NCI-H774 (cell line): ENCODE measurements at places on chromosomes 5 and 9.
A peak's percentile ranks its signal among the peaks of the same experiment; 100 is the strongest.

DNA sequence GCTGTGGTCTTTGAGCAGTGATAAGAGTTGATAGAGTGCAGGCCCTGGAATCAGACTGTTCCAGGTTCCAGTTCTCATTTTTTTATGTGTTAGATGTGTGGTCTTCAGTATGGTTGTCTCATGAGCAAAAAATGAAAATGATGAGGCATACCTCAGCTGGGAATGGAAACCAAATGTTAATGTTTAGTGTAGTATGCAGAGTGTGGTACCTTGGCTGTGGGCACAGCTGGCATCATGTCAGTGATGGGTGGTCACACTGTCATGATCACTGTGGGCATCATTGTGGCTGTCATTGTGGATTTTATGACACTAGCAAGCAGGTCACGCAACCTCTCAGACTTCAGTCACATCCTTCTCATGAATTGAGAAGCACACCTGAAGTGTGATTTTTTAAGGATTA lies 6.4 kb downstream of the ABLIM3 start:
- DNase-seq: no peak

GRCh38 chr9:109481856-109482255 lies 16.3 kb downstream of the PTPN3 start:
- DNase-seq: no peak

DNA sequence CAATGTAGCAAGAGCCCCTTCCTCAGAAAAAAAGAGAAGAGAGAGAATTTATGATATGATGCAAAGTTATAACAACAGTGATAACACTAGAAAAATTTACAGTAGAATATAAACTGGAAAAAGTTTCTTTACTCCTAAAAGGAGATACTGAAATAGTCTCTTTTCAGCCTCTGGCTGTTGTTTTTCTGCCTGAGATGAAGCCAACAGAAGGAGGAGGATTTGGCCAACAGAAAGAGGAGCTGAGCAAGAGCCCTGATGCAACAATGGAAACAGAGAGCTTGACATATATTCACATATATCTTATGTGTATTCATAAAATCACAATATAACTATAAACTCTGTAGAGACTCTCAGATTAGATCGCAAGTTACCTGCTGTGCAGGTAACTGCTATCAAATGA lies 109.1 kb downstream of the INIP start:
- no peak for DNase-seq

DNA sequence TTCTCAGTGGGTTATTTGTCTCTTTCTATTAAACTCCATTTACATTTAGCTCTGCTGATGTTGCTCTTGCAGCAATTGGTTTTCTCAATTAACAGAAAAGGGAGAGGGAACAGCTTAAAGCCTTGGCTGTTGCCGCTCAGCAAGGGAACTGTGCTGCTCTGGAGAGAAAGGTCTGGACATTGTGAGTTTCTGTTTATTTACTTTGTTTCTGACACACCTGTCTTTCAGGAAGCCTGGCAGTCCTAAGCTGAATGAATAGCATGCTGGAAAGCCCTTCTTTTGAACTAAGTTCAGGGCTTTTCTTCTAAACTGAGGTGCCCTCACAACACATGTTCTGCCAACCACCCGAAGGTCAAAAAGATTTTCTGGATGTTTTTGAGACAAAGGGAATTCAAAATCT lies 491.9 kb downstream of the PDE4D start:
- peak; percentile 78 for DNase-seq

DNA sequence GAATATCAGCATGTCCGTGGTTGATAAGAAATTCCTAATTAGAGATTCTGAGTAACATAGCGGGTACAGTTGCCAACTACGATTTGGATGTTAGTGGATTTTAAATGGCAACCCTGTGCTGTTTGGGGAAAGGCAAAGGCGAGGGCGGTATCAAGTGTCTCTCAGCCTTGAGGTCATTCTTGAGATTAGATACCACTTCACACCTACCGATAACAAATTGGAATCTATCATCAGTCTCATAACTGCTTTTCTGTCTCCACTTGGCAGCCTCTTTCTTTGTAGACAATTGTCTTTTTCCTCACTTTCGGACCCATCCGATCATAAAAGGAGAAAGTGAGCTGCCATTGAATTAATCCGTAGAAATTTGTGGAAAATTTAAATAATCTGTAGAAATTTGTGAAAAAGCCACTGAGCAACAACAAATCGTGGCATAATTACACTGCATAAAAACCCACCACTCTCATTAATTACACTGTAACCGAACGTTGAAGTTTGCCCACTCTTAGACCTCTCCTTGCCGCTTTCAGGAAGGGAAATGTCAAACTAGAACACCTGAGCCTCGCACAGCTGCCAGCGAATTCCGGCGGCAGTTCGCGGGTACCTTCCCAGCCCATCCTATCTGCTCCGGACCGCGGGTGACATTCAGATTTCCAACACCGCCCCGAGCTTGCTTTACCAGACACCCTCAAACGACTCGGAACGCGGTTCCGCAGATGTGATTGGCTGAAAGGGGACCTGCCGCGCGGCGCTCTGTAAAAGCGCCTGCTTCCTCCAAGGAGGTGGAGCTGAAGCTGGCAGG lies 849 bp upstream of the RGMB start:
- DNase-seq: peak; percentile 91

- DNase-seq: no peak
Measured at GRCh38 chr5:64773533-64773932, 4.8 kb downstream of the CWC27 start.

DNA sequence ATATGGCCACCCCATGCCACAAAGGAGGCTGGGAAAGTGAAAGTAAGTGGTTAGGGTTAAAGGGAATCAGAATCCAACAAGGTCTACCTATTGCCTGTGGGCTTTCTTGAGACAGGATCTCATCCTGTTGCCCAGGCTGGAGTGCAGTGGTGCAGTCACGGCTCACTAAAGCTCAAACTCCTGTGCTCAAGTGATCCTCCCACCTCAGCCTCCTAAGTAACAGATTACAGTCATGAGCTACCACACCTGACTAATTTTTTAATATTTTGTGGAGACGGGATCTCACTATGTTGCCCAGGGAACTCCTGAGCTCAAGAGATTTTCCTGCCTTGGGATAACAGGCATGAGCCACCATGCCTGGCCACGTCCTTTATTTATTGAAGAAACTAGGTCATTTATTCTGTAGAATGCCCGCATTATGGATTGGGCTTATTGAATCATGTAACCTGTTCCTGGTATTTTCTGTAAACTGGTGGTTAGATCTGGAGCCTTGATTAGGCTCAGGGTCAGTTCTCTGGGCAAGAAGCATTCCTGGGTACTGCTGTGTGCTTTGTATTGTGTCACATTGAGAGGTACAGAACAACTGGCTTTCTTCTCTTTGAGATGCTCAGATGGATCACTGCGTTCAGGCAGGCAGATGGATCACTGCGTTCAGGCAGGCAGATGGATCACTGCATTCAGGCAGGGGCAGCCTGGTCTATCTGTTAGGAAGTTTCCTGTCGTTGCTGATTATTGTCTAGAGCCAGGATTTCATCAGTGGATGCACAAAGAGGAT lies 41.6 kb downstream of the ERGIC1 start:
- DNase-seq: no peak

- no peak for DNase-seq
Measured at GRCh38 chr9:122445155-122445749, 32.5 kb downstream of the OR1J1 start.

DNA sequence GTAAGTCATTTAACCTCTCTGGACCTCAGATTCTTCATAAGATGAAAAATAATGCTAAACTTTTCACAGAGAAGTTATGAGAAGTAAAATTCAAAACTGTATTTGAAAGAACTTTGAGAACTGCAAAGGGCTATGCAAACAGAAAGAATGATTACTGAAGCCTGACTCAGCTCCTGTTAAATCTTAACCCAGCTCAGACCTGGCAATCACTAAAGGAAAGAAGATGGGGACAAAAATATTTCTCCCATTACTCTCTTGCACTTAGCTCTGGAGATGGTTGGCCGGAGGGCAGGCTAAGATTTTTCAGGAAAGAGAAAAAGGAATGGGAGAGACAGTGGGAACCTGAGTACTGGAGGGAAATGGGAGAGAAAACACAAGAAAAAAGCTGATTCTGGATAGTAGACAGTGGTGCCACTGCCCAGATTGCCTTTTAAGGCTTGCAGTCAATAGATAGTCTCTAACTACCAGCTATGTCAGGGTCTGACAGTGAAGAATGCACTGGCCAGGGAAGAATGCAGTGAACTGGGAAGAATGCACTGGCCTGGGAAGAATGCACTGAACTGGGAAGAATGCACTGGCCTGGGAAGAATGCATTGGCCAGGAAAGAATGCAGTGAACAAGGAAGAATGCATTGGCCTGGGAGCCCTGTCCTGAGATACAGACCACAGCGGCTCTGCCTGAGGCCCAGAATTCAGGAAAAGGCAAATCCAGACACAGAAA lies 25.2 kb upstream of the CEMIP2 start:
- no peak for DNase-seq
